Neural crest cell (in vitro differentiated cells): ENCODE measurements at places on chromosomes 11 and 22. TPM values are rescaled to one million over a fixed set of nuclear protein-coding genes. Genes with fewer than 3 reads are reported as not detected.

DNA sequence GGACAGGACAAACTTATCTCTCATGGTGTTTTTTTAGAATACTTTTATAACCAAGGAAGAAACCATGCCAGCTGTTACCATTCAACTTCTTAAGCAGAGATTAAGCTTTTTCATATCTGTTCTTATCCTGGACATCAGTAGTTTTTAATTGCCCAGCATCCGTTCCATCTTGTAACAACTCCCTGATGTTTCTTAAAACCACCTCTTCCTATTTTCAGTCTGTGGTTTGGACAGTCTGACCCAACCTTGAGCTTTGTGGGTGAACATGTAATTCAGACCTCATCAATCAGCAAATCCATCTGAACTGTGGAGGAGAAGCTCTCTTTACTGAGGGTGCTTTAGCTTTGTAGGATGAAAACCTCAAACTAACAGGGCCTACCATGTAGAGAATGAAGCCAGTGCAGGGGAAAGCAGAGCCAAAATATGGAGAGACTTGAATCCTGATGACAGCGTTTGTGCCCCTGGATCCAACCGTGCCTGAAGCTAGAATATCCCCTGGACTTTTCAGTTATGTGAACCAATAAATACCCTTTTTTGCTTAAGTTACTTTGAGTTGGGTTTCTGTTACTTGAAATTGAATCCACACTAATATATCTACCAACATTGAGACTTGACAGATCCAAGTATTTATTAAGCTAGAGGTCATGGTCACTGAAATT is 9.4 kb downstream of the TUG1 start:
- no peak for DNase-seq

DNA sequence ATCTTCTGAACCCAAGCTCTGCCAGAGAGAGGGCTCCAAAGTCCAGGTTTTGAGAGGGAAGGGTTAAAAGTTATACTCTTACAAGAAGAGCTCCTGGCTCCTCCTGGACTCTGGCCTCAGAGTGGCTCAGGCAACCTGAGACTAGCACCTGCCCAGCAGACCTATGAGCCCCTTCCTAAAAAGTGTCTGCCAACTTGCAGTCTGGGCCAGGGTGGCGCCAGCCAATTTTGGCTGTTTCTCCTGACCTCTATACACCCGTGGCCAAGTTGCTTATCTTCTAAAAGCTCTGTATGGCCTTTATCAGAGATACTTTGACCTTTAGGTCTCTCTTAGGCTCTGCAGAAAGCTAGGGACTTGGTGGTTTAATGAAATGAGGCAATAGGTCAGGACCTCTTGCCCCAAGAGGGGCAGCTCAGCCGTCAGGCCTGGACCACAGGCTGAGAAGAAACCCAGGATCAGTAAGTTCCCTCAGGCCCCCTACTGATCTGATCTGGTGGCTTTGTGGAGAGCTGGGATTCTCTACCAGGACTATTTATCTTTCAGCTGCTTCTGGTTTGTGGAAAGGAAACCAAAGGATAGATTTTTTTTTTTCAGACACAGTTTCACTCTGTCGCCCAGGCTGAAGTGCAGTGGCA is 10.3 kb upstream of the UCP3 start:
- no peak for DNase-seq

- no peak for DNase-seq
Measured at GRCh38 chr11:85697747-85698146, 11.8 kb upstream of the CCDC89 start.

GRCh38 chr11:35288817-35289541 is 130.4 kb downstream of the SLC1A2 start:
- no peak for DNase-seq

DNA sequence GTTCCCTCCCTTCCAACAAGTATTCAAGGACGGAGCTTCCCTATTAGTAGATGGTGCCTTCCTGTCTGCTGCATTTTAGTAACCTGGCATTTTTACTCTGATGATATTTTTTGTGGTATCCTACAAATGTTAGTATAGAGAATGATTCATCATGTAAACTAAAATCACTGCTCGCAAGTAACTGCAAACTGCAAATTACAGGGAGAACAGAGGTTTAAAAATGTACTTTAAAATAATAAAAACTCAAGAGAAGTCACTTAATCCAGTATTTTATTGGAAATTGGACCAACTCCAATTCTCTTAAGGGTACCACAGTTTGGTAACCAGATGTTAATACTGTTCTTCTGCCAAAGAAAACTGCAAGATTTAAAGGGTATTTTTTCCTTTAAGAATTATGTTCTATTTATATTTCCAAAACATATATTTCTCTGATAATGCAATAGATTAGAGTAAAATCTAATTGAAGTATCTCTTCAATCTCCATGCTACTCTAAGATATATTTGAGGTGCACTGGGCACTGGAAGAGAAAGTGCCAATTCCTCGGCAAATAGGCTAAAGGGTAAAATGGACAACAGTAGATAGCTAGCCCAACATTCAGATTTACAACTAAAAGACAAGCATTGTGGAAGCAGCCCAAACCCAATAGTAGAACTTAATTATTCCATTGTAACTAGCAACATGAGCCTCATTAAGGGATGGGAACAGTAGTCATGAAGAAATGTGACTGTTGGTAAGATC is 298.0 kb downstream of the TTC28 start:
- DNase-seq = no peak

- no peak for DNase-seq
Measured at GRCh38 chr11:95466416-95466815, 235.4 kb upstream of the SESN3 start.

DNA sequence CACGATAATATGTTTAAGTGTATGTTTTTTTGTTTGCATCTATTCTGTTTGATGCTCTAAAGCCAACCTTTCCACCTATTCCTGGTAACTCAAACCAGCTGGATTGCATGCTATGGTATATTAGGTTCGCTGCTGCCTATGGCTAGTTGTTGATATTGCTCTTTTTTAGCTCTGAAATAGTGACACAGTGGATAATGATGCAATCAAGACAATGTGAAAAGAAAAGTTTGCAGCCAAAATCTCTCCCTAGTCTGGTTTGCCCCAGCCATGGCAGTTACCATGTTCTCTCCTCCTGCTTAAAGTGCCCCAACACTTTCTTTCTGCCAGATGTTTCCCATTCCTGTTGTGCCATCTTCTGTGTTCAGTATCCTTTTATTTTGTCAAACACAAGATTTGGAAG is 269.7 kb downstream of the DYNC2H1 start:
- no peak for DNase-seq

- DNase-seq = no peak
Measured at GRCh38 chr22:32539631-32540421, 65.2 kb downstream of the FBXO7 start.

GRCh38 chr11:24661331-24661730 is 164.5 kb downstream of the LUZP2 start:
- no peak for DNase-seq

DNA sequence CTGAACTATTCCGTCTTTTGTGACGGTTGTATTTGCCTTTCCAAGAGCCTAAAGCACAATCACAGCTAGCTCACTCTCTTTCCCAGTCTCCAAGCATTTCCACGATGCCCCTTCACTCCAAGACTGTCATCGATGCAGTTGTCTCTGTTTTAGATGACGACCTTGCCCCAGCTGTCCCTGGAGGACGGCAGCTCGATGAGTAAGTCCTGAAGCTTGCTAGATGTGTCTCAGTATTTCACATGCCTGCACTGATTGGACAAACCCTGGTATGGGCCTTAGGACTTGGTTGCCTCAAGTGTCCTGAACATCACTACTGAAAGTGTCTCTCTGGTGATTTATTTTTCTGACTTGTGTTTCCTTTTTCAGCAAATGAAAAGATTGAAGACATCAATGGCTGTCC is 129.9 kb downstream of the NAV2 start:
- no peak for DNase-seq

DNA sequence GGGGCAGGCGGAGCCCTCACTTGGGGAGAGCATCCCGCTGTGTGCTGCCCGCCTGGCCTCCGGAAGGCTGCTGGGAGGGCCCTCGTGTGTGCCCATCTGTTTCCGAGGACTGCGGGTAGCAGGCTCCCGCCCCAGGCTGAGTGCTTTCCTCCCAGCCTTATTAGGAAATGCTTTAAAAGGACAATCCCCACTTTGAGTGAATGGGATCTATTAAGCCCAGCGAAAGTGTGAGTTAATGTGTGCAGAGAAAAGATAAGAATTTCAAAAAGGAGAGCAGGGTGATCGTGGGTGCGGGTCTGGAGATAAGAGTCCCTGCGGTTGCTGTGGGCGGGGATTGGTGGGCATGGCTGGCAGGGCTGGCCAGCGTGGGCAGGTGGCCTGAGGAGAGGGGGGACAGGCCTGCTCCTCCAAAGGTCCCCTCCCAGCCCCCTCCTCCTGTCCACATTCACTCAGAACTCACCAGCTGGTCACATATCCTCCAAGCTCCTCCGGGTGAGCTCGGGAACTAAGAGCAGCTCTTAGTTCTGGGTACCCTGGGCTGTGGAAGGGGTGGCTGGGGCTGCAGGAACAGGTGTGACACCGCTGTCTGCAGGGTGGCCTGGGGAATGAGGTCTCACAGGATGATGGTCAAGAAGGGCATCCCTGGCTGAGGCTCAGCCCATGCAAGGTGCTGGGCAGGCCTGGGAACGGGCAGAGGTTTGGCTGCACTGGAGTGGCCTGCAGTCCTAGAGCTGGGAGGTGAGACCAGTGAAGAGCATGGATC is 1260.3 kb downstream of the BRD1 start:
- DNase-seq = no peak

DNA sequence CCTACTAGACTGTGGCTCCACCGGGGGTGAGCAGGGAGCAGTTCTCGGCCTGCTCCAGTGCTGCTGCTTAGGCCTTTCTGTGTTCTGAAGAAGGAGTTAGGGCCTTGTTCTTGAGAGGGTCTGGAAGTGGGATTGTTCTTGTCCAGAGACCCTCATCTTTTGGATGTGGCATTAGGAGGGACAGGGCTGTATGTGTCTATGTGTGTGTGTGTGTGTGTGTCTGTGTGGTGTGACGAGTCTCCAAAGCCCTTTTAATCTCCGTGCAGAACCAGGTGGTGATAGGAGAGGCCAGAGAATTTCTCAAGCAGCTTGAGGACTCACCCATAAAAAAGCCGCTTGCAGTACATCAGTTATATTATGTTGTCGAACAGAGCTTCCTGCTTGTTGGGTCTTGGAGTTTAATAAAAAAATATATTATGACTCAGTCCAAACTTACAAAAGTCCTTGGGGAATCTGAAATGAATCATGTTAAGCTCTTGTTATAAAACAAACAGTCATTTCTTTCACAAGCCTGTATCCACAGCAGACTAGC is 196.5 kb downstream of the TENM4 start:
- DNase-seq = no peak

- no peak for DNase-seq
Measured at GRCh38 chr11:72308226-72309073, 64.5 kb upstream of the PHOX2A start.

DNA sequence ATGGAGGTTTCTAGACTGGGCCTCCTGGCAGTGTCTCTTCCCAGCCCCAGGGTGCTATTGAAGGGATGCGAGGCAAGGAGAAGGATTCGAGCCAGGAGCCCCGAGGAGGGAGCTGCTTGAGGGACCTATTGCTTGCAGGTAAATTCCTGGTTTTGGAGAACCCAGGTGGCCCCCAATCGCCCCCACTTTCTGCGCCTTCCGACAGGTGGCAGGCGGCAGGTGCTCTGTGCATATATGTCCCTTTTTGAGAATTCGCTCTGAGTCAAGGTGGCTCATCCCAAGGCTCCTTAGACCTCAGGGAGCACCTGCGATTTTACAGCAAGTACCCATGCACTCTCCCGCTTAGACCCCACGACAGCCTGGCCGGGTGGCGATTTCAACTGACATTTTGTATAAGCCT is 40.3 kb upstream of the SHISAL1 start:
- DNase-seq = no peak

GRCh38 chr11:33376331-33377310 is 119.4 kb downstream of the HIPK3 start:
- DNase-seq = peak; percentile 25

DNA sequence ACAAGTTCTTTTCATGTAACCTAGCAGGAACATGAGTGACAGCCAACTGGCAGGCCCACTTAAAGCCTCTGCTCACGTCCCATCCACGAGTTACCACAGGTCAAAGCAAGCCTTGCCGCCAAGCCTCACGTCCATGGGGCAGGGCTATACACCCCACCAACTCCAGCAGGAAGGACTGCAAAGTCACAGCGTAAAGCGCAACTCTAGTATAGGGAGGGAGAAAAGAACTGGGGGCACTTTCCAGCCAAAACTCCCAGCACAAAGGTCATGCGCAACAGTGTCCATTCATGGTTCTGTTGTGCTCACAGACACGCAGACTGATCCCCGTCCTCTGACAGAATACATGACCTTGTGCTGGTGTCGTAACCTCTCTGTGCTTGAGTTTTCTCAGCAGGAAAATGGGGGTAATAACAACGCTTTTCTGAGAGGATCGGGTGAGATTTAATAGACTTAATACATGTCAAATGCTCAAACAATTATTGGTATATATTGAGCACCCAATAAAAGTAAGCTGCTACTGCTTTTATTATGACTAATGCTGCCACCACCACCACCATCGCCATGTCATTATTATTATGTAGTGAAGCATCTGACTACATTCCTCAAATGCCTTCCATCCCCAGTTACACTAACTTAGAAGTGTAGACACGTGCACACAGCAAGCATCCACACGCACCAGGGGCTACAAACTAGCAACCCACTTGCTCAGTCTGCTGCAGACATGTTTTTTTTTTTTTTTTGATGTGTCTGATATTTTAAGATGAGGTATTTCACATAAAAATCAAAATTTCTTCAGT is 104.4 kb upstream of the PARVA start:
- DNase-seq = no peak

DNA sequence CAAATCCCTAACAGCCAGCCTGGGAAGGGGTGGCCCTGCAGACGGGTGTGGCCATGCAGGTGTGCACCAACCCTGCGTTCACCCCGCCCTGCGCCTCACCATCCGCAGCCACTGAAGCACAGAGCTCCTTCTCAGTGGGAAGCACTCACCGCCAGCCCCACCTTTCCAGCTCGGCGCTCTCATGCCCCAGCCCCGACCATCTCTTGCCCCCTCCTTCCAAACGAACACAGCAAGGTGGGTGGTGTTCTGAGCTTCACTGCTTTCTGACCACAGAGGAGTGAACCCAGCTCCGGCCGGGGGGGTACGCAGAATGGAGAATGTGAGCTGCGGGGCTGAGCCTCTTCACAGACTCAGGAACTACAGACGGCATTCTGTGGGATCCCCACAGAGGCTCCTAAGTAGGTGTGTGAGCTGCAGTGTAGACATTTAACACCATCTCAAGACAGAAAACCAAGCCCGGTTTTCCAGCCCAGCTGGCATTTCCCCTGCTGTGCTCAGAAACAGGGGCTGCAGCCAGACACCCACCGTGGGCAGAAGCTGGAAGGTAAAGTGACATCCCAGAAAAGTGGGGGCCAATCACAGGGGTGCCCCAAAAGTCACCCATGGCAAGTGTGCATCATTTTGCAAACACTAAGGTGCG is 88.4 kb upstream of the RTL6 start:
- no peak for DNase-seq

Gene MOGAT2
- not detected in 2 replicates for total RNA-seq

Gene SPDYC
- total RNA-seq = not detected in 2 replicates

Gene IGLL5
- total RNA-seq = not detected in 2 replicates

Gene RFPL3
- total RNA-seq = not detected in 2 replicates

Gene LARGE2
- total RNA-seq = 0.48 TPM in 1 of 2 replicates, not detected in the other
